ENCODE measurements at places on chromosomes 1 and 21.

- DNase-seq: no peak
These were observed 322.3 kb downstream of the DUSP10 start for GRCh38 chr1:221419513-221420095.

DNA sequence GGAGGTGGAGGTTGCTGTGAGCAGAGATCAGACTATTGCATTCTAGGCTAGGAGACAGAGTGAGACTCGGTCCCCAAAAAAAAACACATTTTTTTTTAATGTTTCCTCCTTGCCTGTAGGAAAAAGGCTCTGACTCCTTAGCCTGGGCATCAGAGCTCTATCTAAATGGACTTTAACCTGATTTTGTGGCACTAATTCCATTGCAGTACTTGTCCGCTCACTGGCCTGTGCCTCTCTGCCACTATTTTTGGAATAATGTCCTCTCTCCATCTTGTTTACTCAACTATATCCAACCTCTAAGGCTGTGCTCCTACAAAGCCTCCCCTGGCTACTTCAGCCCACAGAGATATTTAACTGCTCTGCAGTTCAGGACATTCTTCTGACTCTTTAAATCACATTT lies 26.5 kb downstream of the METTL18 start:
- no peak for DNase-seq

DNA sequence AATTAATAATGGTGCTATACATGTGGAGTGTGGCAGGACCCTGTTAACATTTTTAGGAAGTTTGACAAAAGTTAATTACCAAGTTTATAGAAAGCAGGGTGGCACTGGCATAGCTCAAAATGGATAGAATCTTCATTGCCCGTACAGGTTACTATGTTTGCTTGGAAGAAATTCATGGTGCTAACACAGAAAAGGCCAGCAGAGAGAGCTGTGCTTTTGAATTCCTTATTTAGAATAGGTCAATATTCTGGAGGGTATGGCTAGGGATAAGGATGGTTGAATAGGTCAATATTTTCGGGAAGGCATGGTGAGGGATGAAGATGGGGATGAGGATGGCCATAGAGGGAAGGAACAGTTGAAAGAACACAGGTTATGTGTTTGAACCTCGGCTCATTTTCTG lies 345.1 kb downstream of the LMO4 start:
- no peak for DNase-seq

- no peak for DNase-seq
These were observed 114.4 kb upstream of the TNR start for GRCh38 chr1:175857756-175858155.

- no peak for DNase-seq
These were observed 9.8 kb downstream of the PHC2 start for GRCh38 chr1:33420870-33421775.

GRCh38 chr1:38929476-38929875 lies 12.2 kb downstream of the RHBDL2 start:
- peak; percentile 15 for DNase-seq

GRCh38 chr1:112689196-112689841 lies 14.9 kb downstream of the MOV10 start:
- DNase-seq: no peak

DNA sequence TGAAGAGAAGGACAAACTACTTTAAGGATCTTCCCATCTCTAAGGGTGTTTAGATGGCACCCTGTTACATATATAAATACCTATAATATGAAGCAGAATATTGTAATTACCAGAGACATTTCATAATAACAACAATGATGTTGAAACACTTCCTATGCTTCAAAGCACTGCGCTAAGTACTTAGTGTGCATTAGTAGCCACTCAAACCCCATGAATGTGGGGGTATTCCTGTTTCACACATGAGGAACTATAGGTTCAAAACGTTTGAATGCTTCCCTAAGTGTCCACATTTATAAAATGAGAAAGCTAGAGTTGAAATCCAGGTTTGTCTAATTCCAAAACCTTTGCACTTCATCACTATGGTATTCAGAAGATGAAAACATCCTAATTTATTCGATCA lies 18.5 kb upstream of the OR10J5 start:
- no peak for DNase-seq

GRCh38 chr21:22993822-22994574 lies 1995.8 kb downstream of the NCAM2 start:
- DNase-seq: no peak

- DNase-seq: no peak
These were observed 7.1 kb downstream of the NBL1 start for GRCh38 chr1:19651141-19651737.

DNA sequence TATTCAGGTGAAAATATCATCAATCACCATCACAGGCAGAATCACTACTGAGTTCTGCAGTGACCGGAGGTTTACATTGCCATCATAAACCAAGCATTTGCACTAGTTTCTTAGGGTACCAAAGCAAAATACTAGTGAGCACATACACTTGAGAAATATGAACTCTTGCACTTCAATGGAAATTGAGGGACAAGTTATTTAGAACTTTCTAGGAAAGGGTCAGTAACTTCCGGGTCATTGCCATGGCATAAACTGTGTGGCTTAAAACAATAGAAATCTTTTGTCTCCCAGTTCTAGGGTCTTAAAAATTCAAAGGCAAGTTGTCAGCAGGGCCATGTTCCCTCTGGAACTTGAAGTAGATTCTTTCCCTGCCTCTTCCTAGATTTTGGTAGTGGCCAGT lies 197.5 kb downstream of the ZC3H11B start:
- no peak for DNase-seq

DNA sequence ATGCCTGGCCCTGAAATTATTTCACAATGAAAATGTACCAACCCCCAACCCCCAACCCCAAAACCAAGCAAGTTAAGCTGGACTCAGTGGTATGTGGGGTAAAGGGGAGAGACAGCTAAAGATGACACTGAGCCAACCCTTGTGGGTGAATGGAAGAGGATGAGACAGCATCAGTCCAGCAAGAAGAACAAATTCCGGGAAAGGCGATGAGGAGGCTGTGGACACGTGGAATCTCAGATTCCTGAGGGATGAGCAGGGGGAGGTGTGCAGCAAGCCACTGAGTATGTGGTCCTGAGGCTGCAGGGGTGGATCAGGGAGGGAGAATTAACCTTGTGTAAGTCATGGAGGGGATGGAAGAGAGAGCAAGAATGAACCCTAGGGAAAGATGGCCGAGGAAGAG lies 14.4 kb upstream of the ZNF362 start:
- no peak for DNase-seq

GRCh38 chr1:35854989-35855700 lies 27.9 kb upstream of the AGO1 start:
- no peak for DNase-seq

- DNase-seq: no peak
These were observed 2.7 kb downstream of the MEF2D start for GRCh38 chr1:156497743-156498431.

DNA sequence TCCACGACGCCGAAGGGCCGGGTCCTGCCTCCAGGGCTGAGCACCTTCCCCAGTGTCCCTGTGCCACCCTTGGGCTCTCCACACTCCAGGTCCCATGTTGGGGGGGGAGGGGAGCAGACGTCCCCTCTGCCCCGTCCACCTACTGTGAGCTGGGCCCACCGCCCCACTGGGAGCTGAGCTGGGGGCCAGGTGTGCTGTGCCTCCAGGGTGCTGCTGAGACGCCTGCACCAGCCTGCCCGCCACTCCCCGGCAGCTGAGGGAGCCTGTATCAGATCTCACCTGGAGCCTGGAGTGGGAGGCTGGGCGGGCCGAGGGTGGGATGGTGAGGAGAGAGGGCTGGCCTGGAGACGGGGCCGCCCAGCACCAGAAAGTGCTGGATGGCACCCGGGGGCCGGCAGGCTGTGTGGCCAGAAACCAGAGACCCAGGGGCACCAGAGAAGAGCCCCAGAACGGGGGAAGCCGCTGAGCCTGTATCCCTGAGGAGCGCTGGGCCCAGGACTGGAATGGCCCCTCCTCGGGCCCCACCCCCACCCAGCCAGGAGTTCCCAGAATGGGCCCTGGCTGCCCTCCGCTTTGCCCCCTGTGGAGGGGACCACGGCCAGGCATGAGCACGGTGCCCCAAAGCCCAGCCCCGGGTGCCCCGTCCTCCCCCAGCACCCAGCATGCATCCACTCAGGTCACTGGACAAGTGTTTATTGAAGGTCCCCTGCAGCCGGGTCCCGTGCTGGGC lies 3.4 kb downstream of the TNFRSF18 start:
- DNase-seq: no peak

DNA sequence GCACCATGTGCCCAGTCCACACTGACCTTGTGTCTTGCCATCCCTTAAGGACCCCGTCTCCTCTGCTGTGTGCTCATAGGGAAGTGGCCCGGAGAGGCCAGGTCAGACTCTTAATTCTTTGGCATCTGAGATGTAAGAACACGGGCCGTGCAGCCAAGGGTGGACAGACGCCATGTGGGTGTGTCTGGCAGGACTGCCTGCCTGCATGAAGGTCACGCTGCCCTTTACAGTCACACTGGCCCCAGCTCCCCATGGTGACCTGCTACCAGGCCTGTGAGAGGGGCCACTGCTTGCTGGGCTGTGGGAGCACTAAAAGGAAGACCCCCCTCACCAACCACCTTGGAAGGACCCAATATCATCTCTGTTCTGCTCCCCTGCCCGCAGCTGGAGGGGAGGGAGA lies 17.7 kb downstream of the DHRS3 start:
- no peak for DNase-seq

DNA sequence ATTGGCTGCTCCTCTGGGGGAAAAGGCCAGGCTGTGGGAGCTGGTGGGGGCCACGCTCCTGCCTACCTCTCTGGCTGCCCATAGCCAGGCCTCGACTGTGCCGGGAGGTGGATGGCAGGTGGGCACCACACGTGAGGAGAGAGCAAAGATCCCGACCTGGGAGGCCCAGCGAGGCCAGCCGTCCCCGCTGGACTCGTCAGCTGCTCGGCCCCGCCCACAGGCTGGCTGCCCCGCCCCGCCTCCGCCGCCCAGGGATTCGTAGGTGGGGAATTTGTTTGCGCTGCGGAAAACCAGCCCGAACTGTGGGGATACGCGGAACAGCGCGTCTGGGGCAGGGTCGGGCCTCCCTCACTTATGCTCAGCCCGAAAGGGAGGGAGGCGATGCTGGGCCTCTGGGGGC lies 31.7 kb downstream of the TP73 start:
- no peak for DNase-seq

GRCh38 chr21:45455674-45456583 lies 51.0 kb downstream of the COL18A1 start:
- no peak for DNase-seq

DNA sequence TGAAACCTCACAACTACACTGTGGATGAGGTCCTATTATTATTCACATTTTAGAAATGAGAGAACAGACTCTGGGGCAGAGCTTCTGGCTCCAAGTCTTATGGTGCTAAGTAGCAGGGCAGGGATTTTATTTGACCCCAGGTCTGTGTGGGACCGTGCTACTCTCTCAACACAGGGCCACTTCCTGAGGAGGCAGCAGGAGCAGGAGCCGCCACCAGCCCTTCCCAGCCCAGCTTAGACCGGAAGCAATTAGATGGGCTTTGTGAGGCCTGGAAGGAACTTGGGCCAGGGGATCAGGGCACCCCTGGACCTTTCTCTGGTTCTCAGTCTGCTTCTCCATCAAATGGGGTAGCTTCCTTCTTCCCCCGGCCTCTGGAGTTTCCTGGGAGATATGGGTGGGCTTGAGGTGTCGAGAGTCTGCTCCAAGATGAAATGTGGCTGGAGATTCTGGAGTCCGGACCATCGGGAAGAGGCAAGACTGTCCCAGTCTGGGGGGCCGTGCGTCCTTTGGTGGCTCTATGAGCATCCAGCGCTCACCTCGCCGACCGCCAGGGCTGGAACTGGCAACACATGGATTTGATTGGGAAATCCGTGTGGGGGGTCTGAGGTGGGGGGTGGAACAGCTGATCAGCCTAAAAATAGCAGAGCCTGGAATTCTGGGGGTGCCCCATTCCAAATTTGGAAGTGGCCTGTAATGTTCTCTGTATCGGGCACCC lies 136.8 kb downstream of the FOXD2 start:
- DNase-seq: no peak

GRCh38 chr1:27544834-27545233 lies 54.9 kb upstream of the WASF2 start:
- DNase-seq: no peak

- no peak for DNase-seq
These were observed 16.3 kb upstream of the H3-3A start for GRCh38 chr1:226046240-226046639.

- no peak for DNase-seq
These were observed 189.5 kb downstream of the ADGRL2 start for GRCh38 chr1:81990241-81990640.

GRCh38 chr1:66399888-66400529 lies 133.9 kb upstream of the SGIP1 start:
- no peak for DNase-seq

DNA sequence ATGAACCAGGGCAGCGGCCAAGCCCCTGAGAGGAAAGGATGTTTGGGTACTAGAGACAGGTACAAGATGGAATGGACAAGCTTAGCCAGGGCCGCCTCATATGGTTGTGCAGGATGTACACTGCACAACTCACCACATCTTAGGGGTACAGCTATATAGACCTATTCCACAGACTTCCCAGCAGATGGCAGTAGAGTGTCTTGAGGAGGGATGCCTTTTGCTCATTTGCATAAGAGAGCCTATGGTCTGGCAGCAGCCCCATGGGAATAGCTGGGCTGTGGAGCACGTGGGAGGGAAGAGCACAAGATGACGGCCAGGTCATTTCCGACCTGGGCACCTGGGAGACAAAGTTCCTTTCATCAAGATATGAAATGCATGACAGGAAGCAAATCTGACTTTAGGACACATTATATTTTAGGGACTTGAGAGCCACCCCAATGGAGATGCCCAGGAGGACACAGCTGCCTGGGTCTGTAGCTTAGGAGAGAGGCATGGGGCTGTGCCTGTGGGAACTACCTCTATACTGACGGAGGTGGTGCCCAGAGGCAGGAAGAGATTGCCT lies 215.5 kb downstream of the KCNJ6 start:
- DNase-seq: peak; percentile 50

GRCh38 chr1:156152628-156153027 lies 757 bp upstream of the SEMA4A start:
- no peak for DNase-seq

GRCh38 chr1:106217765-106218164 lies 838.7 kb upstream of the PRMT6 start:
- no peak for DNase-seq

GRCh38 chr1:76503736-76504135 lies 363.5 kb upstream of the ST6GALNAC5 start:
- DNase-seq: no peak

DNA sequence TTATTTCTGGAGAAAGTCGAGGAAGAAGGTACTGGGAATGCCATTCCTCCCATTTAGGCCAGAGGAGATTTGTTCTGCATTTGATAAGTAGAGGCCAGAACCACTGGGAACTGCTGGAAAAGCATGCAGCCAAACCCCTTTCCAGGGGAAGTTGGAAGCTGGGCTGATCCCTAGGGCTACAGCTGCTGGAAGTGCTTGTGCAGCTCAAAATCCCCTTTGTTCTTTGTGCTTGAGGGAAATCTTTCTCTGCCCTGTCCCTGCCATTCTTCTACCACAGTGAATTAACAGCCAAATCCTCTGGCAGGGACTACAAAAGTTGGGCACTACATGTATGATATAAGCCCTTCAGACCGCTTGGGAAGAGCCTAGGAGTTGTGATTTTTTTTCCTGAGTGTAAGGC lies 734.1 kb downstream of the LRRIQ3 start:
- DNase-seq: no peak

- no peak for DNase-seq
These were observed 47.8 kb upstream of the ECE1 start for GRCh38 chr1:21337928-21338572.

GRCh38 chr1:113652771-113653170 lies 106.5 kb downstream of the PHTF1 start:
- no peak for DNase-seq
